ENCODE measurements at places on chromosomes 11 and 22. TPM values are rescaled to one million over a fixed set of nuclear protein-coding genes. Genes with fewer than 3 reads are reported as not detected.

- peak; percentile 6 for DNase-seq
Observed at GRCh38 chr11:18501629-18502028, 25.1 kb downstream of the TSG101 start.

DNA sequence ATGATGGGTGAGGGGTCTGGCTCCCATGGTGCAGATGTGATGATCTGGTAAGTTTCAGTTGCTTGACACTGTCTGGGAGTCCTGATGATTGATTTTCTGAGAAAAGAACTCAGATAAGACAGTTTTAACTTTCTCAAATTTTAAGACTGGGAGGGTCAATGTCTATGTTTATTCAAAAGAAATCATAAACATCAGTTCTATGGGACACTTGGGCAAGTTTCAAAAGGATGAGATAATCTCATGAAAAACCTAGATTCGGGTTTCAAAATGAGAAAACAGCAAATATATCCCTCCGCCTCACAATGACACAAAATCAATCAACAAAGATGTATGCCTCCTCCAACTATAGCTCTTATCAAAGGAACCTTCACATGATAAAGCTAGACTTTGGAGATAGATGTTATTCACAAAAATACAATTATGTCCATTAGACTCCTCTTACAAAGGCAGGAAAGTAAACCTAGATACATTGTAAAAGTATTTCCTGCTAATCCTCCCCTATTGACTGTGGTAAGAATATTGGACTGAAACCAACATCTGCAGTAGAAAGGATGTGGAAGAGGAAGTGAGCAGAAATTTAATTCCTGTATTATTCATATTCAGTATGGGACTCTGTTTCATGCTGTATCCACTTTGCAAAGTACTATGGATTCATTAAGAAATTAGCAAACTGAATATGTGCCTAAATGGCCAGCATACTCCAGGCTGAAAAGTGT, 21.6 kb downstream of the SVIP start:
- DNase-seq = no peak

DNA sequence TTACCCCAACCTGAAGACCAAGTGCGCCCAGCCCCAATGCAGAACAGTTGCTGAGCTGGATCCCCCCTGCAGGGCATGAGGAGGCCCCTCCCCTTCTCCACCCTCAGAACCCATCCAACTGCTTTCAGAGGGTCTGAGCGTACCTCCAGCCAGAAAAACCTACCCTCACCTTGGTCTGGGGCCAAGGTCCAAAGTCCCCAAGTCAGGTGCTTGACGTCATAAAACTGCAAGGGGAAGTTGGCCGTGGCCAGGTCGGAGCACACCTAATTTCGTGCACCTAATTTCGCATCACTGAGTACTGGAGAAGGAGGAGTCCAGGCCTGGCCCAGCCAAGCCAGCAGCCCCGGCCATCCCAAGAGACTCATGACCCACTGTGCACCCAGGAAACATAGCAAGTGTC, 289.8 kb downstream of the CTTN start:
- DNase-seq = no peak

DNA sequence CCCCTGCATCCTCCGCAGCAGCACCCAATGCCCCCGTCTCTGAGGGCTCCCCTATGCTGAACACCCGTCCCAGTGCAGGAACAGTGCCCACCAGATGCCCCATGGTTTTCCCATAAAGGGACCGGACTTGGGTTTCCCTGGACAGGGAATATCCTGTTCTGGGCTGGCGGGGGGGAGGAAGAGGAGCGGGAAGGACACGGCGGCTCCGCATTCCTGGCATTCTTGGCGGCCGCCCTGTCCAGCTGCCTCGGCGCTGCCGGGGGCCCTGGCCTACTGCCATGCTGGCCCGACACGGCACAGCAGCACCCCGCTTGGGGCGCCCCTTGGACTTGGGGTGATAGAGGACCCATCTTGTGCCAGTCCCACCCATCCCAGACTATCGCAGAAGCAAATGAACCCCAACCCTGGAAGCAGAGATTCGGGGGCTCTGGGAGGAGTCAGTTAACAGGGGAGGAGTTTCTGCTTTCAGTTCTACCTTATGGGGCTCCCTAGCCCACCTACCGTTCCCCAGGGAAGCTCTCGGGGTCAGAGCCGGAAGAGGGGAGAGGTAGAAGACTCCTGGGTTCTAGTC, 23.7 kb upstream of the CBX7 start:
- DNase-seq = peak; percentile 89

DNA sequence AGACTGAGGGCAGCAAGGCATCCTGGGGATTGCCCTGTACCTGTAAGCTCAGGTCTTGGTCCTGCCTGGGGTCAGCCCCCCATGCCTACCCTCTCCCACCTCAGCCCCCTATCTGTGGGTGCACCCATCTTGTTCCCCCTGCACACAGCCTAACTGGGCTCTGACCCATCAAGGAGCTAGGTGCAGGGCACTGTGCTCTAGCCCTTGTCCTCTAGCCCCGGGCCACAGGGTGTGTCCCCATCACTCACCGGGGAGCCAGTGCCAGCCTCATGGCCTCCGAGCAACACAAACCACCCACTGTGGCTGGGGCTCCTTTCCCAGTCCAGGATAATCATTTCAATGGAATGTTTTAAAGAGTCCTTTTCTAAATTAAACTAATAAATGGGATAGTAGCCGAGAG, 293.9 kb upstream of the PLET1 start:
- DNase-seq = no peak

DNA sequence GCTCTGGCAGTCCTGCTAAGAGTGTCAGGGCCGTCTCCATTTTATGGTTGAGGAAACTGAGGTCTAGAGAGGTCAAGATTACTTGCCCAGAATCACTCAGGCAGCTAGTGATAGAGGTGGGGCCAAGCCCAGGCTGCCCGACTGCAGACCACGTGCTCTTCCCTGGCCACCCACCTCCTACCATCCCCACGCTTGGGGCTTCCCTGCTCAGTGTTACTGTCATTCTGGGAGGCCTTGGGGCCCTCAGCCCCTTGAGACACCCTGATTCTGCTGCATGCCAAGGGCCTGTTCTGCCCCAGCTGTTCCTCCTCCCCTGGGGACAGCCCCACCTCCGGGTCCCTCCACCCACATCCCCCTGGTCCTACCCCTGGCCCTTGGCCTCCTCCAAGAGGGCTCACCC, 17.2 kb upstream of the TAB1 start:
- DNase-seq = no peak

DNA sequence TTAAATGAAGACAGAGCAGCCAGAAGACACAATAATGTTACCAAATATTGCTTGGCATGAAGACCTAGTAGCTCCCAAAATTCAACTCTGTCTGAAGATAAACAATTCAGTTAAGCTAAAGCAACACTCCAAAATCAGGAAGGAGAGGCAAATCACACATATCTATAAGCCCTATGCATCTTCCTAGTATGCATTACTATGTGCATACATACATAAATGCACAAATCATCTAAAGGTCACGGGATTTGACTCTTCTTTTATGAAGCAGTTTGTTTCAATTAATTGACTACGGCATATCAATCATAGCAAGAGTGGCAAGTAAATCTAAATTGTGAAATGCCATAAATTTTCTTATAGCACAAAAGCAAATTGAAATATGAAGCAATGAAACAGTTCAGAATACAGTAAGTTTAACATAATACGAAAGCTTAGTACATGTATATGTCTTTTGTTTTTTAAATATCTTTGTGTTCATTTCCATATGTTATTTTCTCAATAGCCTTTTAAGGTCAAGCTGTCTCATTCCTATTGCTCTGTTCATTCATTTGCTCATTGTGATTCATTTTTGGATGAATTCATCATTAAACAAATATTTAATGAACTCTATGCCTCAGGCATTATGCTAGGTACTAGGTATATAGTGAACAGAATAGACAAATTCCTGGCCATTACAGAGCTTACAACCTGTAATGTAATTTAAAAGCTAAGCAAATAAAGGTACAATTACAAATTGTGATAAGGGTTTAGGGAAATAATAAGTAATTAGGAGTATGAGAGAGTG, 540.5 kb downstream of the DLG2 start:
- no peak for DNase-seq

DNA sequence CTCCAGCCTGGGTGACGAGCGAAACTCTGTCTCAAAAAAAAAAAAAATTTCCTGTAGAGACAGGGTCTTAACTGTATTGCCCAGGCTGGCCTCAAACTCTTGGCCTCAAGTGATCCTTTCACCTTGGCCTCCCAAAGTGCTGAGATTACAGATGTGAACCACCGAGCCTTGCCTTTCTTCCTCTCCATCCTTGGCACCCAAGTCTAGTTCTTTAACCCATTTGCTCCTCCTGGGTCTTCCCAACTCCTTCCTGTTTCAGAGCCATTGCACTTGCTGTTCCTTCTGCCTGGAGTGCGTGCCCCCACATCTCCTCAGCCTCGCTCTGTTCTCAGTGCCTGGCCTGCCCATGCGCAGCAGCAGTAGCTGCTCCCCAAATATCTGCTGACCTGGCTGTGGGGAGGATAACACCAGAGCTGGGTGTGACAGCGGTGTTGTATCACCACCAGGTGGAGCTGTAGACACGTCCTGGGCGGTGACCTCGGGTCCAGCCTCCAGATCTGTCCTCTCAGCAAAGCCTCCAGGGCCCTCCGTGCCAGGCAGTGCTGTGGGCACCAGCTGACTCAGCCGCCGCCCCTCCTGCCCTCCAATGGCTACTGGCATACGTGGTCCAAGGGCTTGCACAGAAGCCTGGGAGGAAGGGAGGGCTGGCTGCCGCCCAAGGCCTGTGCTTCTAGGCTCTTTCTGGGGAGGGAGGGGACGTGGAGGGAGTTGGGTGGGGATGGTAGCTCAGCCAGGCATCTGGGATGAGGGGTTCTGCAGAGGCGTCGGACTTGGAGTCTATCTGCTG, 22.0 kb downstream of the TEF start:
- peak; percentile 93 for DNase-seq

DNA sequence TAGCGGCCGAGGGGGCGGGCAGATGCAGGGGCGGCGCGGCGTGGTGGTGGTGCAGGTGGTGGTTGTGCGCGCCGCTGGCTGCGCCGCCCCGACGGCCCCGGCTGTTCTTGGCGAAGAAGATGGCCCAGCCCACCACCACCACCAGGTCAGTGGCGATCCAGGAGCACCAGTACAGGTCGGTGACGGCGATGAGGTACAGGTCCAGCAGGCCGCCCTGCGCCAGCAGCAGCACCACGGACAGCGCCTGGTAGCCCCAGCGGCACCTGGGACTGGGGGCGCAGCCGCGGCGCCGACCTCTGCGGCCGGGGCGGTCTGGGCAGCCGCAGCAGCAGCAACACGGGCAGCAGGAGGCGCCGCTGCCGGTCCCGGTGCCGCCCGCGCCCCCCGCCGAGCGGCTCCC, 879 bp downstream of the TMEM121B start:
- DNase-seq = peak; percentile 17

DNA sequence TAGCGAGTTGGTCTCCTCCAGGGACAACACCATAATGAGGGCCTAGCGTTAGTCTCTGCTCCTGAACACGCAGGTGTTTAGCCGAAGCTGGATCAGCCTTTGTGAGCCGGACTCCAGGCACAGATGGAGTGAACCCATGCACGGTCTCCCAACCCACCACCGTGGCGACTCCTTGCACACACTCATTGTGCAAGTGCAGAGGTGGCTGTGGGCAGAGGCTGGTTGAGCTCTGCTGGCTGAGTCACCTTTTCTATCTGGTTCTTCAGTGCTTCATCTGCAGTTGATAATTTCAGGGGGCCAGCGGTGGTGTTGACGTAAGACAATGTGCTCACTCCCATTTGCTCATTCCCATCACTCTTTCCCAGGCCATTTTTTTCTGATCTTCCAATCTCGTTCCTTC, 72.1 kb upstream of the SLC22A12 start:
- no peak for DNase-seq

DNA sequence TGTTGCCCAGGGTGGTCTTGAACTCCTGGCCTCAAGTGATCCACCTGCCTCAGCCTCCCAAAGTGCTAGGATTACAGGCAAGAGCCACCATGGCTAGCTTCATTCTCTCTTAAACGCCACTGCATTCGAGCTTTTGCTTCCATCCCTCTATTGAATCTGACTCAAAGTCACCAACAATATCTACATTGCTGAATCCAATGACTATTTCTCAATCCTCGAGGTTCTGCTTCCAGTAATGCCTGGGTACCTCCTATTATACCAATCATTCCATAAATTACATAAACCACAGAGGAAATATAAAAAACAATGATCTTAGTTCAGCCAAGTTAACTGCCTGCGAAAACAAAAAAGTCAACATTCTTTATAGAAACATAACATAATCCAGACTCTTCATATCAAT, 11.9 kb upstream of the NXF1 start:
- DNase-seq = no peak

DNA sequence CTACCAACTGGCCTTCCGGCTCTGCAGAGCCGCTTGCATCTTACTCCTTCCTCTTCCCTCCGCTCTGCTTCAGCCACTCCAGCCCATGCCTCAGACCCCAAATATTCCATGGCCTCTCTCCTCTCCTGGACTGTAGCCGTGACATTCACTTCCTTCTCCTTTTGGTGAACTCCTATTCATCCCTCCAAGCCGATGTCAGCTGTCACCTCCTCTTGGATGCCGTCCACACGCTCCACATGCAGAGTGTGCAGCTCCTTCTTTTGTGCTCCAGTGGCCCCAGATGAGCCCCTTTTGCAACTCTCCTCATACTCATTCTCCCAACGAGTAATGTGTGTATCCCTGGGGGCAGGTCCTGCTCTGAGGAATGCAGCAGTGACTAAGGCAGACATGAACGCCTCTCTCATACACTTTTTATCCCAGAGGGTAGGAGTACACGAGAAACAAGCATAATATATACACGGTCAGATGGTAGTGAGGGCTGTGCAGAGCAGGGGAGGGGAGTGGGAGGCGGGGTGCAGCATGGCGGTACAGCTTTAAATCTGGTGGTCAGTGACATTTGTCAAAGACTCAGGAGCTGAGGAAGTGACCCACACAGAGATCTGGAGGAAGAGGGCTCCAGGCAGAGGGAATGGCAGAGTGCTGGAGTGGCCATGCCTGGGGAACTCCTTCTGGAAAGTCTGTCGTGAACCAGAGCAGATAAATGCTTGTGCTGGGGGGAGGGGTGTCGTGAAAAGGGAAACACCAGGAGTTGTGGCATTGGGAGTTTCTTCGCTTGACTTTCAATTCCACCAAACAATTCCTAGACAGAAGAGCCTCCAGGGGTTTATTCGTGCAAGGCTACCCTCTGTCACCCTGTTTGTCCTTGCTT, 83.8 kb upstream of the ATXN10 start:
- DNase-seq = peak; percentile 30

GRCh38 chr22:46077669-46078099, 72.6 kb upstream of the PPARA start:
- DNase-seq = peak; percentile 58

DNA sequence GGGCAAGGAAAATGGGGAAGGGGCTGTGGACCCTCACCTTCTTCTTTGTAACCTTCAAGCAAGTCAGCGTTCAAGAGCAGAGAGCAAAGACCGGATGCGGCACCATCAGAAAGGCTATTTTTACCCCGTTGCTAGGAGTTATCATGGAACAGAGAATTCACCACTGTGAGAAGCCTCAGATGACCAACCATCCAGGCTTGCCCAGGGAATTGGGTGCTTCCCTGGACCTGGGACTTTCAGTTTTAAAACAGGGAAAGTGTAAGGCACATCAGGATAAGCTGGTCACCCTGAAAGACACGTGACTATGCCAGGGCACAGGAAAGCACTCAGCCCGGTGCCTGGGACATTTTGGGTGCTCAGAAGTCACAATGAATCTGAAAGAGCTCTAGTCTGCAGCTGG, 10.4 kb downstream of the GALNT18 start:
- peak; percentile 71 for DNase-seq

- no peak for DNase-seq
Observed at GRCh38 chr11:77026743-77027142, 7.5 kb upstream of the B3GNT6 start.

- no peak for DNase-seq
Observed at GRCh38 chr22:27935897-27936296, 16.8 kb upstream of the PITPNB start.

Gene RAG1
- total RNA-seq = 0.71 TPM

Gene PTPRCAP
- total RNA-seq = 0.38 TPM
